RPMI7951 (cell line): ENCODE measurements at places on chromosomes 16 and 17. TPM values are rescaled to one million over a fixed set of nuclear protein-coding genes. Genes with fewer than 3 reads are reported as not detected.

- no peak for DNase-seq
These were observed 881 bp upstream of the LLGL1 start for GRCh38 chr17:18224387-18225120.

- DNase-seq, result peak; percentile 8
These were observed 17.7 kb upstream of the PHAF1 start for GRCh38 chr16:67091906-67092566.

GRCh38 chr17:72494566-72494965 is 373.7 kb downstream of the SOX9 start:
- no peak for DNase-seq

DNA sequence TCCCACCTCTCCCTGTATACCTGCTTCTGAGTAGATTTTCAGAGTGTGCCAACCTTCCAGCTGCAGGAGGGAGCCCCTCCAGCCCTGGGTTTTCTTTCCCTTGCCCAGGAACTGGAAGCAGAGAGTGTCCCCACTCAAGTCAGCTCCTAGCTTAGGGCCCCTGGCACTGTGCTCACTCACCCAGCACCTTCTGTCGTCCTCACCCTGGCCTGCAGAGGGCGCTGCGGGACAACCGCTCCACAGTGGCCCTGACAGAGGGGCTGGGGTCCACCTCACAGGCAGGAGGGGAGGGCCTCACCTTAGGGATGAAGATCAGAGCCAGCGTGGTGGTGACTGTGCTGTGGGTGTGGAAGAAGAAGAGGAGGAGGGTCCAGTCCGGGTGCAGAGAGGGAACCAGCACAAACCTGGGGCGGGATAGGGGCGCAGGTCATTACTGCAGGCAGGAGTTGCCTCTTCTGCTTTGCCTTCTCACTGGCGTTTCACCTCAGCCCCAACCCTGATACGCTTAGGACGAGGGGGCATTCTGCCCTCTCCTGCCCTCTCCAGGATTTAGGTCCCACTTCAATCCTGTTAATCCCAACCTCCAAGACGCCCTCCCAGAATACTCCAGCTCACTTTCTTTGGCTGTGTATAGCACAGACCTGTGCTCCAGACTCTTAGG is 10.0 kb downstream of the GPR179 start:
- DNase-seq, result no peak

DNA sequence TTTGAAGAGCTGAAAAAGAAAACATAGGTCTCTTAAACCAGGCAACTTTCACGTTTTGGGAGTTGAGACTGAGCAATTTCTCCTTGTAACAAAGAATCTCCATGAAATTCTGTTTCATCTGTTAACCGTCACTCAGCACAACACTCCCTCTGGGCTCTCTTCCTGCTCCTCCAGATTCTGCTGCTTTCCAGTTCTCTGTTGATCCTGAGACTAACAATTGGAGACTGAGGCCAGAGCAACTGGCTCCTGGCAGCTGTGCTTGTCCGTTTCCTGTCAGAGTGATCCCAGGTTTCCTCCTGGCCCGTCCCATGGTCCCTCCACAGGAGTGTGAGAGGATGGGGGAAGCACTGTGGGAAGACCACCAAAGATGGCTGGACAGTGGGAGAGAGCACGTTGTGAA is 32.5 kb downstream of the IST1 start:
- DNase-seq, result no peak

DNA sequence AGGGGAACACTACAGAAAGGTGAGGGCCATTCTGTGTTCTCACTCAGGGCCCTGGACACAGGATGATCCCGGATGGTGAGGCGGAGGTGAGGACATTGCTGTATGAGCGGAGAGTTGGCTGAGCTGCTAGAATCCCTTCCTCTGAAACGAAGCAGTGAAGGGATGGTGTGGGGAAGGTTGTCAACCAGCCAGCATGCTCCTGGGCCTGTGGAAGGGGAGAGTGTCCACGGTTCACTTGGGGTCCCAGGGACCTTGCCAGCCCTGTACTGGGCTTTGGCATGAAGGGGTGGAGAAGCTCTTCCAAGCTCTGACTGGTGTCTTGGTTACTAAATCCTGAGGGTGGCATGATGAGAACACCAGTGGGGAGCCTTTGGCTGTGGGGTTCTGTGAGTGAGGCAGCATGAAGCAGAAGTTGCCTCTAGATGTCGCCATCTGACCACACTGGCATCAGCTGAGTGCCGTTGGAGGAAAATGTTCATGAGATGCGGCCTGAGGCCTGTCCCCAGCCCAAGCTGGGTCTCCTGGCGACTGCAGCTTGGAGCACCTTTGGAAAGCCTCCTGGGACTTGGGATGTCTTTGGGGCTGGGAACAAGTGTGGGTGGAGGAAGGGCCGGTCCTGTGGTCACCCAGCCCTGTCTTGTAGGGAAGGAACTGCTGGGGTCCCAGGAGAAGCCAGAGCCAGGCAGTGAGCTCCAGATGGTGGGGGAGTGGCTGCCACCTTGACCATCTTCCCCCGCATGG is 14.8 kb downstream of the PDP2 start:
- peak; percentile 75 for DNase-seq

DNA sequence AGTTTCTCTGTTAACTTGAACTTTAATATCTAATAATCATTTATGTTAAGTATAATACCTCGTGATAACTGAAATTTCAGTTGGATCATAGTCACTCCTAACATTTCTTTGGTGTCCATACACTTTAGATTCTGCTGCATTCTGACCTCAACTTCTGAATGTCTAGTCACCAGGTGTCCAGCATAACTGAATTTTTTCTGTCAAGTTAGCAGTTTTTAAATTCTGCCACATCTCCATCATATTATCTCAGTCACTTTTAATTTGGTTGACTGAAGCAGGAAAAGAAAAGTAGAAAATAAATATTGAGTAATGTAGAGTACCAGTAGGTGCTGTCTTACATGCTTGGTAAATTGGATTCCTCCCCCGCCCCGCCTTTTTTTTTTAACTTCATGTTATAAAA is 128.6 kb downstream of the TANC2 start:
- no peak for DNase-seq

DNA sequence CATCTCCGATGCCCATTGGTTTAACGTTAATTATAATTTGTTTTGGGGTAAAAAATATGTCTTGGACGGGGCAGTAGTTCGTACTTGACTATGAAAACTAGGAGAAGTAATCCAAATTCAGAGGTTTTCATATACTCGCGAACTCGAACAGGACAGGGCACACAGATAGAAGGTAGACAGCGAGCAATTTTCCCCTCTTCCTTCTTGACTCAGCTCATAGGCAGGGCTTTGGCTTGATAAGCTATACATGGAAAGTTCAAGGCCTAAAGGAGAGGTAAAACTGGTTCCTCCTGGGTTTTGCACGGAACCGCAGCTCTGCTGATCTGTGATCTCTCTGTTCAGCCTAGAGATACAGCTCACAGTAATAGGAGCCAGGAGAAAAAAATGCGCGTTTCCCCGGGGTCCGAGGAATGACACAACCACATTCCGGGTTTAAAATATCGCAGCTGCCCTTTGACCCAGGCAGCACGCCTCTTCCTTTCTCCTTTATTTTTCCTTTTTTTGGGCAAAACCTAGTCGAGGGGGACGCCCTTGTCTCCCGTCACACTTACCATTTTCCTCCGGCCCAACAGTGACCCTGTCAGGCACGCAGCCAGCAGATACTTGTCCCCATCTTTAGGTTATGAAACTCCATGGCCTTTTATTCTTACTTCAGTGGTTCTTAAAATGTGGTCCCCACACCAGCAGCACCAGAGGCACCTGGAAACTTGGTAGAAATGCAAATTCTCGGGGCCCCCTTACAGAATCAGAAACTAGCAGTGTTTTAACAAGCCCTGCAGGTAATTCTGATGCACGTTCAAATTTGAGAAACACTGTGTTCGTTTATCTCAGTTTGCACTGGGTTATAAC is 1.7 kb upstream of the LASP1 start:
- peak; percentile 63 for DNase-seq

GRCh38 chr17:11898526-11899235 is 98.6 kb downstream of the ZNF18 start:
- DNase-seq, result no peak

- DNase-seq, result no peak
These were observed 265.0 kb upstream of the FOXF1 start for GRCh38 chr16:86245351-86245750.

DNA sequence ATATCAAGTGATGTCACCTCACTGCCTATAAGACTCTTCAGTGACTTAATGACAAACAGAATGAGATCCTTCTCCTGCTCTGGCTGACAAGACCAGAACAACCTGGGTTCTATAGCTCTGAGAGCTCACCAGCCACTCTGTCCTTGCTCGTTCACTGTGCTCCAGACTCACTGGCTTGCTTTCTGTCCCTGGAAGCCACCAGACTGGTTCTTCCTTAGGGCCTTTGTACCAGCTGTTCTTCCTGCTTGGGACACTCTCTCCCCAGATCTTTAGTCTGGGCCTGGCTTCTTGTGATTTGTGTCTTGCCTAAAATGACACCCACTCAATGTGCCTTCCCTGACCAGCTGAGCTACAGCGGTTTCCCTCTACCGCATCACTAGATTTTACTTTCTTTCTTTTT is 76.1 kb downstream of the FTO start:
- no peak for DNase-seq

DNA sequence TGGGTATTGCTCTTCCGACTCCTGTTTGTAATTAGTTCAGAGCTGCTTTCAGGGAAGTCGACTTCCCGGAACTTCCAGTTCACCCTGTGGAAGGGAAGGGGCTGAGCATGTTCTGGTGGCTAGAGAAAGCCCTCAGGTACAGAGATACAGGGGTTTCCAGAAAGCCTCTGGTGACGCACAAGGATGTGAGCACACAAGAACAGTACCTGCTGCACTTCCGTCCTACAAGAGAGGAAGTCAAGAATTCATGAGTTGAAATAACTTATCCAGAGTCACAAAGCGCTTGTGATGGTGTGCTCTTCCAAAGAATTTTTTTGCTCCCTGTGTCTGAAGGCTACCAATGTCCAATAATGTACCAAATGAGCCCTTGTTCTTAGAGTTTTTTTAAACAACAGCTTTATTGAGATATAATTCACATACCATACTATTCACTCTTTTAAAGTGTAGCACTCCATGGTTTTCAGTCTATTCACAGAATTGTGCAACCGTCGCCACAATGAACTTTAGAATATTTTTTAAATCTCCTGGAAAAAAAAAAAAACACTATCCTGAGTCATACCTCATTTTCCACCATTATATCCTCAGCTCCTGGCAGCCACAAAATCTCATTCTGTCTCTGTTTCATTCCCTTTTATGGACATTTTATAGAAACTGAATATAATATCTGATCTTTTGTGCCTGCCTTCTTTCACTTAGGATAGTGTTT is 327.6 kb downstream of the CDH13 start:
- peak; percentile 72 for DNase-seq

GRCh38 chr16:55039511-55039910 is 108.8 kb downstream of the IRX5 start:
- DNase-seq, result peak; percentile 39

- no peak for DNase-seq
These were observed 60.7 kb upstream of the TNRC6C start for GRCh38 chr17:77897741-77898301.

GRCh38 chr17:50048146-50048720 is 7.7 kb upstream of the ITGA3 start:
- peak; percentile 68 for DNase-seq

DNA sequence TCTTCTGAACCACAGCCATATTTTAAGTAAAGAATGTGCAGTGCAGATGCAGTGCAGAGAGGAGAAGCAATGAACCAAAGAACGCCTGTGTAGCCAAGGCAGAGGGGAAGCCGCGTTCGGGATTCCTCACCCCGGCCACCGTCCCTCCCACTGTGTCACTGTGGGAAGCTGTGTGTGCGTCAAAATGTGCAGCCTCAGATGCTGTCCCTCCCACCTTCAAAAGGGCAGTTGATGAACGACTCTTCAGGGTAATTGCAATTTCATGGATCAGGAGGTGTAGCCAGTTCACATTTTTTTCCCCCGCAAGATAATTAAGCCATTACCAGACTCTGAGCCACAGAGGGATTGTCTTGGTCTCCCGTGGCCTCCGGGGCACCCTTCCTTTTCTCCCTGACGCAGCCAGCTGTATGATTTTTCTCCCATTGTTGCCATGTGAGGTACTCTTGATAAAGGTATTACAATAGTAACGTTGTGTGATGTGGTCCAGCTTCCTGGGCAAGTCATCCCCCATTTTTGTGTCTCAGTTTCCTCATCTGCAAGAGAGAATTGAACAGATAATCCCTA is 190.0 kb downstream of the FOXL1 start:
- peak; percentile 85 for DNase-seq

DNA sequence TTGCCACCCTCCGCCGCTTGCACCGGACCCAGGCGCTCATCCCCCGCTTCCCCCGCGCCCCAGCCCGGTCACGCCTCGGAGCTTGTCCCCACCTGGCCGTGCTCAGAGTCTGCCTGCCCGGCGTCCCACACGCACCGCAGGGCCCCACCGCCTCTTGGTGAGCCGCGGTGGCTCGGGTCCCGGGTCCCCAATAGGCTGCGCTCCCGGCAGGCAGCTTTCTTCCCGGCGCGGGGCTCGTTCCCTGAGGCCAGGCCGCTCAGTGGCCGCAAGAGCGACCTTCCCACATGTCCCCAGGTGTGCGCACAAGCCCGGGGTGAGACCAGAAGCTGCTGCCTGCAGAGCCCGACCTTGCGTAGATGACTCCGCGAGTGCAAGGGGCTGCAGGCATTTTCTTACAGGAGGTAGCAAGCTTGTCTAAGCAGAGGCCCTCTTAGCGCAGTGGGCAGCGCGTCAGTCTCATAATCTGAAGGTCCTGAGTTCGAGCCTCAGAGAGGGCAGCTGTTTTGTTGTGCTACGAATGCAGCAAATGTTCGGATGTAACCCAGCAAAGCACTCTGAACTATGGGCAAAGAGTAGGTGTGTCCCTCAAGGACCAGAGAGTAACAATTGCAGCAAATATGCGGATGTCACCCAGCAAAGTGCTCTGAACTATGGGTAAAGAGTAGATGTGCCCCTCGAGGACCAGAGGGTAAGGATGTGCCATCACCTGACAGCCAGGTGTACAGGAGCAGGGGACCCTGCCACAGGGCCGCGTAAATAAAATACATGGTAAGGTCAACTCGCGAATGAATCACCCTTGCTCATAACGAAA is 15.6 kb downstream of the TLE7 start:
- DNase-seq, result peak; percentile 58

DNA sequence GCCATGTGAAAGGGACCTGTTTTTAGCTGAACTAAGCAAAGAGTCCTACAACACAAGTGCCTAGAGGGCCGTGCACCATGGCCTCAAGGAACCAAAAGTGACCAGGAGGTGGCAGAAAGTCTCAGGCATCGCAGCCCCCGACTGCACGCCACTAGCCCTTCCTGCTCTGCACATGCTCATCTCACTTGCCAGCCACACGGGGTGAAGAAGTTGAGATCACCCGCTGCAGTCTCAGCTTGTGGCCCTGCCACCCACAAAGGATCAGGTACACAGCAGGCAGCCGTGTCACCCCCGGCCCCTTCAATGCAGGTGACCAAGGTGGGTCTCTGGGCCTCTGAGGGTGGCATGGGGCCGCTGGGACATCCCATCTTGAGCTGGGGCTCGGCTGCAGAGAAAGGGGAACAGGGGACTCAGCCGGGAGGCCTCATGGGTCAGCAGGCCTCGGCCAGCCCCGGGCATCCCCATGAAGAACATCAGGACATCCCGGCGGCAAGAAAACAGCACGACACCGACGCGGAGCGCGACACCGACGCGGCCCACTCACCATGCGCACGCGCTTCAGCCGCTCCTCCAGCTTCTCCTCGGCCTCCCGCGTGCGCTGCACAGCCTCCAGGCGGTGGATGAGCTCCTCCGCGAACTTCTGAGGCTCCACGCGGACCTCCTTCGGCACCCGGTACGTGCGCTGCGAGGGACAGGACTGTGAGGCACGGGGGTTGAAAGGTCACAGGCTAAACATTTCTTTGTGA is 21.0 kb downstream of the PDIA2 start:
- no peak for DNase-seq

The KRT25 gene
- not detected in 2 replicates for total RNA-seq

The FOXL1 gene
- 4.3 and 5.7 TPM in 2 replicates for total RNA-seq

The TRIM37 gene
- total RNA-seq, result 20.8 and 22.9 TPM in 2 replicates

The GABARAPL2 gene
- 64.3 and 64.6 TPM in 2 replicates for total RNA-seq

The ALOX15B gene
- total RNA-seq, result not detected in 2 replicates

The IGFBP4 gene
- 2.3 and 2.8 TPM in 2 replicates for total RNA-seq

The SETD1A gene
- 1.1 and 1.2 TPM in 2 replicates for total RNA-seq

The SEC14L5 gene
- not detected in 2 replicates for total RNA-seq
